Kidney glomerular epithelial cell (primary cell): ENCODE measurements at places on chromosomes 13 and 19.

- DNase-seq, result no peak
Measured at GRCh38 chr13:57874530-57874929, 243.0 kb downstream of the PCDH17 start.

DNA sequence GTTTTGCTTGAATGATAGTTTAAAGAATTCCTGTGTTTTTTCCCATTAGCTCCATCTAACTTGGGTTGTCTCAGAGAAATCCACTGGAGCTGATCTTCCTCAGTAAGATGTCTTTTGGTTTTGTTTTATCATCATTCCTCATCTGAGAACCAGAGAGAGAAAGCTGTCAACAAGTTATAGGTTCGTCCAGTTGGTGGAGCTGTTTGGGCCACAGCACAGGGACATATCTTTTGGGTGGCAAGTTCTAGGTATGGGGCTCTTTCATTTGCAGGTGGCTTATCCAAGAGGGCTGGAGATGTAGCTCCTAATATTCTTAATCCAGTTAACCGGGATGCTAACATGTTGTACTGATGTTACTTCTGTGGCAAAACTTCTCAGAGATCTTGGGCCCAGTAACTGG lies 174.2 kb downstream of the KCNRG start:
- DNase-seq, result no peak

- DNase-seq, result no peak
Measured at GRCh38 chr19:14354445-14354844, 26.8 kb upstream of the ADGRE5 start.

- peak; percentile 33 for DNase-seq
Measured at GRCh38 chr19:19566306-19566705, 28.2 kb downstream of the CILP2 start.

DNA sequence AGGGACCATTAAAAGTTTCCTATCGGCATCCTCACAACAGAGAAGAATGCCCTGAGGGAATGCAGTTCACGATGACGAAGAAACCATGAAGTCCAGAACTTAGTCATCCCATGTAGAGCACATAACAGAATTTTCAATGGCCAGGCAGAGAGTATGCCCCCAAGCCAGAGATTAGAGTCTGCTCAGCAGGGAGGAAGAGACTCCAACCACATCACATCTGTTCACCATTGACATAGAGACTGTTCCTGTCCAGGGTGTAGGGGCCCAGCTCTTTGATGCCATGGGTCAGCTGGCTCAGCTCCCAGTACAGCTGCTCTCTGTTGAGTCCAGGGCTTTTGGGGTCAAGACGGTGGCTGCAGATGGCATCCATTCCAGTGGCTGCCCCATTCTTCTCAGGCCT lies 68.2 kb downstream of the MBD3L1 start:
- no peak for DNase-seq

- no peak for DNase-seq
Measured at GRCh38 chr19:36401475-36401874, 17.0 kb downstream of the ZFP82 start.

DNA sequence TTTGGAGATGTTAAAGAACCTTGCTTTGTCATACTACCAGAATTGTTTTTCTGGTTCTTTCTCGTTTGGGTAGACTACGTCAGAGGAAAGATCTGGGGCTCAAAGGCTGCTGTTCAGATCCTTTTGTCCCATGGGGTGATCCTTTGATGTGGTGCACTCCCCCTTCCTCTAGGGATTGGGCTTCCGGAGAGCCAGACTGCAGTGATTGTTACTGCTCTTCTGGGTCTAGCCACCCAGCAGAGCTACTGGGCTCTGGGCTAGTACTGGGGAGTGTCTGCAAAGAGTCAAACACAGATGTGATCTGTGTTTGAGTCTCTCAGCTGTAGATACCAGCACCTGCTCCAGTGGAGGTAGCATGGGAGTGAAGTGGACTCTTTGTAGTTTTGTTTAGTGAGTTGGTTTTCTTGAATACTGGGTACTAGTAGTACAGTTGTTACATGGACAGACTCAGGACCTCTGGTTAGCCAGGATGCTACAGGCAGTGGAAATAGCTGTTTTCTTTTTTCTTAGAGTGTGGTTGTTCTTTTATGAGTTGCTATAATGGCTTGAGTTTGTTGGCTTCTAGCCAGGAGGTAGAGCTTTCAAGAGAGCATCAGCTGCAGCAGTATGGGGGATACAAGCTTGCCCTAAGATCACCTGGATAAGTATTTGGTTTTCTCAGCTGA lies 34.4 kb downstream of the DNAJC15 start:
- peak; percentile 58 for DNase-seq

- no peak for DNase-seq
Measured at GRCh38 chr13:84137292-84137691, 255.0 kb upstream of the SLITRK1 start.

DNA sequence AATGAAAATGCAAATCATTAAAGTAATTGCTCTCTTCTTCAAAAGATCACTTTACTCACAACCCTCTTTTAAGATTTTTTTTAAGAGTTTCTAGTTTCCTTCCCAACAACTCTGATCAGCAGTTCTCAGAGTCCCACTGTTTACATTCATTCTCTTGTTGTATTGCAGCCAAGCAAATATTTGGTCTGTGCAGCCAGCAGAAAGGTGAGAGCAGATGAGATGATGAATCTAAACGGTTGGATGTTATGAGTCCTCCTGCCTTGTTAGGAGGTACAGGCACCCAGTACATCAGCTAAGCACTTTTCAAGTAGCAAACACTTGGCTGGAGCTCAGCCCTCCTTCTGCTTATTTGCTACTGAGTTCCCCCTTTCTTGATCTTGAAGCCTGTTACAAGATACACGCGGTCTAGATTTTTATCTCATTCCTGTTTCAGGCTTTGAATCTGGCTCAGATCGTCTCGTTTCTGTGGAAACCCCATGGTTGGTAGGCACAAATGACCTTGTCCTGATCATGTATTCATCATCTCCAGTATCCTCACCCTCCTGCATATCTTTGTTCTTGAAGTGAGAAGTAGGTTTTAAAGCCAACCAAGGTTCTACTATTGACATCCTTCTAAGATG lies 300.7 kb downstream of the DCT start:
- no peak for DNase-seq

DNA sequence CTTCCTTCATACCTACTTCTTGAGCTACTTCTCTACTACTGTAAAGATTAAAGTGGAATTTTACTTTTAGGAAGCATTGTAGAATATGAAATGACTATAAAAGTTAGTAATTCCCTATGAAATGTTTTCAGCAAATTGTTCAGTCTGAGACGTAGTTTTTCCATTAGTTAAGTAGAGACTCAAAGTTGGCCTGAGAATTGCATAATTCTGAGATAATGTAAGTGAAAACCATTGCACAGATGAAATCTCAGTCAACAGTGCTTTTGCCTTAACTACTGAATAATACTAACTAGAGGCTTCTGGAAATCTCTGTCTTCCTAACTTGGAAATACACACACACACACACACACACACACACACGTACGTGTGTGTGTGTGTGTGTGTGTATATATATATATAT lies 125.9 kb downstream of the FGF14 start:
- DNase-seq, result no peak

DNA sequence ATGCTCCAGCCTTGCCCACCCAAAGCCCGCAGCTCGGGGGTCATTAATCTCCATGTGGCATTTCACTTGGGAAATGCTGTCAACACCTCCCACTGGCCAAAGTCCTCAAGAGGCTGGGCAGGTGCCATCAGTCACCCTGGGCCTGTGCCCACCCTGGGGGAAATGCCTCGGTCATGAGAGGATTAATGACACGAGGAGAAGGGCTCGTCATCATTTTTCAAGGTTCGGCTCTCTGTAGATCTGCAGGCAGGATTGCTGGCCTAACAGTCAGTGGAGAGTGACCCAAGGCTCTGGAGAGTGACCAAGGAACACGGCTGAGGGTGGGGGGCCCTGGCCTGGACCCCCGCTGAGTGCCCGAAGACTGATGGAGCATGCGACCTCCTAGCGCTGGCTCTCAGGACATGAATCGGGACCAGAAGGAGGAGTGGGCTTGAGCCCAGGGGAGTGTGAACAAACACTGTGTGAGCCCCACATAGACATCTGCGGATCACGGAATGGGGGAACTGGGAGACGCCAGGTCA lies 15.2 kb upstream of the KCTD15 start:
- no peak for DNase-seq

GRCh38 chr13:71068041-71068440 lies 799.0 kb downstream of the DACH1 start:
- no peak for DNase-seq

- peak; percentile 93 for DNase-seq
Measured at GRCh38 chr19:39532233-39533002, at the start of gene EID2B. TSS of gene EID2B (minus strand) at chr19:39532852. CDS start at chr19:39532802, 50 bp downstream.

GRCh38 chr13:63190742-63191141 lies 1775.1 kb upstream of the PCDH20 start:
- DNase-seq, result peak; percentile 67

DNA sequence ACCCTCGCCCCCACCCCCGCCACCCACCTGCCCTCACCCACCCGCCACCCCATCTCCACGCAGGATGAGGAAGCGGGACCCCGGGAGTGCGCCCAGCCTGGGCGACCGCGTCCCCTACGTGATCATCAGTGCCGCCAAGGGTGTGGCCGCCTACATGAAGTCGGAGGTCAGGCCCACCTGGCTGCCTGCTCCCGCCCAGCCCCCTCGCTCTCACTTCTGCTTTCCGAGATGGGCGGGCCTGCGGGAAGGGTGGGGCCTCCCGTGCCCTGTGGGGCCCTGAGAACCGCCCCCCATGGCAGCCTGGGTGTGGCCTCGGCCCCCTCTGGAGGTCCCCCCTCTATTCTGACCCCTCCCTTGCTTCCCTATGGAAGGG lies 3.1 kb upstream of the SPIB start:
- no peak for DNase-seq

DNA sequence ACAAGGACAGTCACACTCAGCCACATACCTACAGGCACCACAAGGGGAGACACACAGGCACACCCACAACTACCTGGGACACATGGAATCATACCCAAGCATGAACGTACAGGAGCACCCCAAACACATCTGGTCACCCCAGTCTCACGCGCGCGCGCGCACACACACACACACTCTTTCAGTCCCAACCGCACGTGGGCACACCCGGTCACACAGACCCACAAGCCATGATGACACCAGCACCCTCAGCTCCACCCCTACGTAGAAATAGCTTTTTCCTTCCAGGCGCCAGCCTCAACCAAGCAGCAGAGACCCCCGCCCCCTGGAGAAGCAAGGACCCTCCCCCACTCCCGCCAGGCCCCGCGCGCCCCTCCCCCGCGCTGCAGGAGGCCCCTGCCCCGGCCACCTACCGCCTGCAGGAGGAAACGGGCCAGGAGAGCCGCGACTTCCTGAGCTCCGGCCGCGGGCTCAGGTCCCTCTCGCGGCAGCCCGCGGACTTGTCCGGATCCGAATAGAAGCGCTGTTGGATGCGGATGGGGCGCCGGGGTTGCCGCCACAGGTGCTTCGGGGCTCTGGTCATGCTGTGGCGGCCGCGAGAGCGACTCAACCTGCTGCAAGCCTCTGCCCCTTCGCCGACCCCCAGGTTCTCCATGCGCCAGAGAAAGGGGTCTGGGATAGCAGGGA lies 6.4 kb upstream of the PDE4C start:
- DNase-seq, result no peak

DNA sequence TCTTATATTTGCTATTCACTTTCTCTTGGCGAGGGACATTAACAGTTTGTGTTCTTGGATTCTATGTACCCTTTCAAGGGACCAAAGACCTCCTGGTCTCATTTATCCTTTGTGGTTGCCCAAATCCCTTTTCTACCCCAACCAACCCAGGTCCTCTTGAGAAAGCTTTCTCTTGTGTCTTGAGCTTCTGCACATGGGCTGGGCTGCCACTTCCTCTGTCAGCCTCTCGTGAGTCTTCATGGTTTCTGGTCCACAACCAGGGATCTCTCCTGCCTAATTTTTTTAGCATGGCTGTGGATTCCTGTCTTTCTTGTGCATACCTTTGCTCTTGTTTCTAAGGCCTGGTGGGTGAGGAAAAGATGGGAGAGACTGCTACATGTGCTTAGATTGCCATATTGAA lies 14.9 kb downstream of the TIMM13 start:
- no peak for DNase-seq

- no peak for DNase-seq
Measured at GRCh38 chr19:8320564-8321066, 560 bp downstream of the NDUFA7 start.

DNA sequence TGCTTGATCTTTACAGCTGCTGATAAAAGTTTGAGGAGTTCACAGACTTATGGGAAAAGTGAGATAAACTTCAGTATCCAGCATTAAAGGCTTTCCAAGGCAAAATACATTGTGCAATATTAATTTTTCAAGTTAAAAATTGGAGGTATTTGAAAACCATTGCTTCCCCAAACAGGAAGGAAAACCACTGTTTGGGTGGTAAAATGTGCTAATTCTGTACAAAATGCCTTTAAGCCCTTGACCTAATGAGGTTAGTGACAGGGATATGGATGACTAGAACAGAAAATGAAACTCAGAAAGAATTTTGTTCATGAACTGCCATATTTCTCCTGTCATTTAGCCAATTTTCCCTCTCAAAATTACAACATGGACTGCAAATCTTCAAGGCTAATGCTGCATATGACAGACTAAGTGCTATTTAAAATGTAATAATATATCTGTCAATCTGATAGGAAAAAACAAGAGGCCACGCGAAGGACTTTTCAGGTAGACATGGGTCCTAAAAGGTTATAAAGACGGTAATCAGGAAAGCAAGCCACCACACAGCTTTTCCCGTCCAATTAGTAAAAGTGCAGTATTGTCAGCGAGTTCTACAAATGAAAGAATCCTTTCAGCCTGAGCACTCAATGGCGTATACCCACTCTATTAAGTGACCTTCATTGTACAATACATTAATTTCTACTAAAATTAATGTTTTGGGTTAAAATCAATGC lies 212.8 kb downstream of the ENOX1 start:
- DNase-seq, result no peak

- no peak for DNase-seq
Measured at GRCh38 chr13:20714563-20715329, 11.2 kb downstream of the IL17D start.

- DNase-seq, result no peak
Measured at GRCh38 chr19:30316000-30316491, 56.1 kb upstream of the ZNF536 start.

DNA sequence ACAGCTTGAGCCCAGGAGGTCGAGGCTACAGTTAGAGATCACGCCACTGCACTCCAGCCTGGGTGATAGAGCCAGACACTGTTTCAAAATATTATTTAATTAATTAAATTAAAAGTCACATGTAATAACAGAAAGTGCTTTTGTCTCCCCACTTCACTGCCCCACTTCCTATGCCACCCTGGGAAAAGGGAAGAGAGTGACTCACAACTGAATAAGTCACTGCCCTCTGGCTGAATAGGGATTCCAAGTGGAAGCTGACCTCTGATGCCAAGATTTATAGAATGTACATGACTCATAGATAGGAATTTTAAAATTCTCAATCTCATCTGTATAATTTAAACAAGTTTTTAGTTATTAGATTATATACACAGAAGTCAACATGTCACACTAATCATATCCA lies 22.2 kb upstream of the ERVV-1 start:
- DNase-seq, result peak; percentile 53

- DNase-seq, result no peak
Measured at GRCh38 chr19:18800636-18801035, 9.5 kb upstream of the COMP start.

- DNase-seq, result no peak
Measured at GRCh38 chr19:29315556-29316190, 102.7 kb upstream of the UQCRFS1 start.
